Lower leg skin (tissue), 4 donors: ENCODE measurements at places on chromosomes 12 and 14.

DNA sequence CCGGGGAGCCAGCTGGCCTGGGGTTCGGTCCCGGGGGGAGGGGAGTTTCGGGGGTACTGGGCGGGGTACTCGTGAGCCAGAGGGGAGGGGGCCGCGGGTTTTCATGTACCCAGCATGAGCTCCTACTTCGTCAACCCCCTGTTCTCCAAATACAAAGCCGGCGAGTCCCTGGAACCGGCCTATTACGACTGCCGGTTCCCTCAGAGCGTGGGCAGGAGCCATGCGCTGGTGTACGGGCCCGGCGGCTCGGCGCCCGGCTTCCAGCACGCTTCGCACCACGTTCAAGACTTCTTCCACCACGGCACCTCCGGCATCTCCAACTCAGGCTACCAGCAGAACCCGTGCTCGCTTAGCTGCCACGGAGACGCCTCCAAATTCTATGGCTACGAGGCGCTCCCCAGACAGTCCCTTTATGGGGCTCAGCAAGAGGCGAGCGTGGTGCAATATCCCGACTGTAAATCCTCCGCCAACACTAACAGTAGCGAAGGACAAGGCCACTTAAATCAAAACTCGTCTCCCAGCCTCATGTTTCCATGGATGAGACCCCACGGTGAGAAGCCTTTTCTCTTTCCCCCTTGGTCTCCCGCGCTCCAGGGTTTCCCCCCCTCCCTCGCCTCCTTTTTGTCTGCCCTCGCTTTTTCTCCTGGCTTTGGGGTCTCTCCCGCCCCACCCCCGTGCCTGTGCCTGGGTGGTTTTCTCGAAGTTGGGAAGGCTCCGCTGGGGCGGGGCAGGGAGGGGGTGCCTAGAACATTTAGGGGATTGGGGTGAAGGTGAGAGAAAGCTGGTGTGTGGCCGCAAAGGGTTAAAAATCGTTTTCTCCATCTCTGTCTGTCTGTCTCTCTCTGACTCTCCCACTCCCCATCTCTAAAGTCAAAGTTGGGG lies 627 bp downstream of the HOXC8 start:
- DNase-seq: no peak

GRCh38 chr14:73802431-73803188 lies 49.0 kb upstream of the PTGR2 start:
- DNase-seq: no peak

GRCh38 chr14:56855891-56856461 lies 45.7 kb upstream of the OTX2 start:
- no peak for DNase-seq

DNA sequence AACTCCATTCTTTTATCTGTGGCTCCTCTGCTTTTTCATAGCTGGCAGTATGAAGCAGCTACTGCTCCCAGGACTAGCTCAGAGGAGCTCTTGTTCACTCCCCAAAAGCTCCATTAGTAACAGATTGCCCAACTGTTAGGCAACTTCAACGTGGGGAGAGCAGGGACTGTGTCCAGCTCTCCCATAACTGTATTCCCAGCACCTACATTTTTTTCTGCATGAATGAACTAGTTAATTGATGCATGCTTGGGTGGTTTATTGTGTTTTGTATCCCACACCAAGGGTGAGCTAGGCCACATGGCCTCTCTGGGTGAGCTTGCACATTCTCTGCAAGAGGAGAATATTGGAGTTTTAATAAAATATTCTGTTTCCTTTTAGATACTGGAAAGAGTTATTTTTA lies 15.2 kb downstream of the STON2 start:
- no peak for DNase-seq

GRCh38 chr12:132103542-132104308 lies 40.4 kb downstream of the DDX51 start:
- no peak for DNase-seq

DNA sequence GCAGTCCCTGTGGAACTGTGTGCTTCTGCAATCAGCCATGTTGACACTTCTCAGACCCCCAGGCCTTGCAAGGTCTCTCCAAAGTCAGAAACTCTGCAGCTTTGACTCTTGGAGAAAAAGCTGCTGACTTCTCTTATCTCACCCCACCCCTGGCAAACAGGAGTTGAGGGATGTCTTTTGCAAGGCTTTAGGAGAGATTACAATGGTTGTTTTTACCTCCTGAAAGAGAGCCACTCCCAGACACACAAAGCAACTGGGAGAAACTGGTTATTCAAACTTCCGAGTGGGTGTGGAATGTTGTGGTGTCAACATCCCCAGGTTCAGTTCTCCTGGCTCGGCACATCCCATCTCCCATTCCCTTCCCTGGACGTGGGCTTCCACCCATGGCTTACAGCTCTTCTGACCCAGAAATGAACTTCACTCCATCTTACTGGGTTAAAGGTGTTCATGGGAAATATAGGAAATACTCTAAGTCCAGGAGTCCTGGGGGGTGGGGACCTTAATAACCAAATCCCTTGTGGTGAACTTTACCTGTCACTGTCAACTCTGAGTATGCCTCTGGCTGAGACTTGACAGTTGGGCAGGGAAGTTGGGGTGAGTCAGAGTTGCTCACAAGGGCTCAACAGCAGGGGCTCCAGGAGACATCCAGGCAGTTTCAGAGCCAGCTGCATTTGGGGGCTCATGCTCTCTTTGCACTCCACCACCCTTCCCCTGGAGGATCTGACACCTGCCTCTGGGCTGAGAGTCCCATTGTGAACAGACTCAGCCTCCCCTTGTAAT lies 41.9 kb downstream of the CCDC177 start:
- DNase-seq: no peak

DNA sequence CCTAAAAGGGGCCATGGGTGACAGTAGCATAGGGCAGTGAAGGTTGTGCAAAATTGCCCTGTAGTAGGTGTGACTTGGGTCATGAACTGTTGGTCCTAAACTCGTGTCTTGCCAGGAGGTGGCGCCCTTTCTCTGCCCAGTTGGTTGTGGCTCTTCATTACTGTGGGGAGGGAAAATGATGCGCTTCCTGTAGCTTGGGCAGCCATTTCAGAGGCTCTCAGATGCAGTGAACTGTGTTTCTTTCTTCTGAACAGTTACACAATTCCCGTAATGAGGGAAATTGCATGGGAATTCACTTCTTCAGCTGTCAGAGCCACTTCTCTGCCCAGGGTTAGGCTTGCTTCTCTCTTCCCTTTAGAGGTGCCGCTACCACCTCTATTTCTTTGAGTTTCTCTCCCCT lies 148.1 kb upstream of the NRXN3 start:
- DNase-seq: no peak

DNA sequence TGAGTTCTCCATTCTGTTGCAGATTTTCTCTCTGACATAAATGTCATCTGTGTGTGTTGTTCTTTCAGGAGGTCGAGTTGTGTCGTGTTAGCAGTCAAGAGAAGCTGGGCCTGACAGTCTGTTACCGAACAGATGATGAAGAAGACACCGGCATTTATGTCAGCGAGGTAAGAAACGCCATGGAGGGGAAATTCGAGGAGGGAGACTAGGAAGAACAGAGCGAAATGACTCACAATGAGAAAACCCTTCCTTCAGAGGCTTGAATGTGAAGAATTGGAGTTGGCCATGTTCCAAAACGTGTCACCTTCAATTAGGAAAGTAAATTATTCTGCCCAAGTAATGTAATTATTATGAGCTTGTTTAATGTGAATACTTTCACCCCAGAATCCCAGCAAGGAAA lies 364.5 kb downstream of the PDZRN4 start:
- DNase-seq: no peak

DNA sequence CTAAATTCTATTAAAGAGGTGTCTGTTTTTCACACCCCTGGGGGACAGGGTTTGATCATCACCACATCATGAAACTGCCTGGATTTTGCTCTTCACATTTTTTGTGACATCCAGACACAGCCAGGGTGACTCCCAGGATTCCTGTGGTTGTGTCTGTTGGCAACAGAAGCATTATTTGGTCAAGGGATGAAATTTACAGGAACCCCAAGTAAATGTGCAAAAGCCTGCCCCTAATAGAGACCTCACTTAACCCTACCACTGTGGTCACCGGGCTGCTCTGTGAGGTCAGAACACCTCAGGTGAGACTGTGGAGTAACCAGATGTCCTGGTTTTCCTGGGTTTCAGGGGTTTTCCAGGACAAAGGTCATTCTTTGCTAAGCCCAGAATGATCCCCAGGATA lies 103.8 kb downstream of the DAD1 start:
- no peak for DNase-seq

DNA sequence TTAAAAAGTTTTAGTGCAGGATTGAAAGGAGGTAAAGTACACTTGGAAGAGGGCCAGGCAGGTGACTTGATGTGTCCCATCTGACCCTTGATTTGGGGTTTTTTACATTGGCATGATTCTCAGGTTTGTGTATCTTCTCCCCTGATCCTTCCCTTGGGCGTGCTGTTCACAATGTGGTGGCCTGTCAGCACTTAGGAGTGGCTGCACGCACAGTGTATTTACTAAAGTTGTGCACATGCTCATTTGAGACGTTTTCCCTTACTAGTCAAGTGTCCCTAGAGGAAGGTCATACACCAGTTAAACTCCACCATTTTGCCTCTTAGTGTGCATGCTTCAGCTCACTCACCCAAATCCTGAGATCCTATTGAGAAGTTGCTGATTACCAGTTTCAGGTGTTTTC lies 145.7 kb upstream of the PLEKHA5 start:
- no peak for DNase-seq

DNA sequence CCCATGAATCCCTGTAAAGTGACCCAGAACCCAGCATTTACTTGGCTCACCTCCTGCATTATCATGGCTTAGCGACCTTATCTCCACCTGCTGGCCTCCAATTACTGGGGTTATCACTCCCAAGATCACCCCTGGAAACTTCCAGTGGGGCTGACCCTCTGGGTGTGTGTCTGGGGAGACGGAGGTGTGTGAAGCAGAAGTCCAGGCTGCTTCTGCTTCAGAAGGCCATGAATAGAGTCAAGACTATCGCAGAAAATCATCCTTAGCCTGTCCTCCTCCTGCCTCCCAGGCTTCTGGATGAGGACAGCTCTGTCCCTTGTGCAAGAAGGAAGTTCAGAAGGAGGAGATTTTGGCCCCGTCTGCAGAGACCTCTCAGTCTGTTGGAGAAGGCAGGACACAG lies 408 bp upstream of the KRT72 start:
- no peak for DNase-seq

GRCh38 chr14:101733211-101733610 lies 28.3 kb upstream of the PPP2R5C start:
- no peak for DNase-seq

DNA sequence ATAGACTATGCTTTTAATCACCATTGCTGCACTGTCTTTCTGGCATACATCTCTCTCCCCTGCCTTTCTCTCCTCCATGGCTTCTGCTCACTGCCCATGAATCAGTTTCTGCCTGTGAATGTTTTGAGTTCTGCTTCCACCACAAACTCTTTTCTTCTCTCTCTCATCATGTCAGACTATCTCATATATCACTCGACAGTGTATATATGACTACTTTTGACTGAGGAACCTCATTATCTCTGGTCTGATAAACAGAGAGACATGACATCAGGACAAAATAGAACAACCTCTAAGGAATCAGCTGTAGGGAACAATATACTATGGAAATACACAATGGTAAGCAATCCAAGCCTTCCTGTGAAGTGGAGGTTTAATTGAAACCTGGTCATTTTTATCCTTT lies 177.9 kb downstream of the FOXA1 start:
- DNase-seq: no peak

GRCh38 chr12:62717643-62718042 lies 217.3 kb downstream of the PPM1H start:
- no peak for DNase-seq

DNA sequence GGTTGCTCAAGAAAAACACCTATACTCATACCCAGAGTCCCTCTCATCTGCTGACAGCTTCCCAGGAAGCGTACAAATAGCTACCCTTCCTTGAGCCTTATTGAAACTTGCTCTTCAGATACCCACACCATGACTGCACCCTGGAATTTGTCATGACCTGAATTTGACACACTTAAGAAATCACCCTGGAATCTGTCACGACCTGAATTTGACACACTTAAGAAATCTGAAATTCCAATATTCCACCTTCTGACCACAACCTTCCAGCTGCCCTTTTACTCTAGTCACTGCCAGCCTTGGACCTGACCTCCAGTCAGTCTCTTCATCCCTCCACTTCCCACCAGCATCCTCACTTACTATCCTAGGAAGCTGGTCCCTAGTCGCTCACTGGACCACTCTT lies 1.1 kb upstream of the HAL start:
- no peak for DNase-seq

GRCh38 chr12:4251216-4251891 lies 22.2 kb upstream of the CCND2 start:
- DNase-seq: no peak

GRCh38 chr12:80756875-80757274 lies 40.2 kb downstream of the MYF5 start:
- DNase-seq: no peak

- DNase-seq: no peak
Measured at GRCh38 chr12:132143336-132144071, 615 bp downstream of the DDX51 start.

- DNase-seq: no peak
Measured at GRCh38 chr12:52821826-52822660, 8.1 kb upstream of the KRT4 start.

GRCh38 chr12:104604070-104604994 lies 147.6 kb downstream of the CHST11 start:
- peak; percentile 84 for DNase-seq
